ENCODE measurements at places on chromosomes 1 and 21.

DNA sequence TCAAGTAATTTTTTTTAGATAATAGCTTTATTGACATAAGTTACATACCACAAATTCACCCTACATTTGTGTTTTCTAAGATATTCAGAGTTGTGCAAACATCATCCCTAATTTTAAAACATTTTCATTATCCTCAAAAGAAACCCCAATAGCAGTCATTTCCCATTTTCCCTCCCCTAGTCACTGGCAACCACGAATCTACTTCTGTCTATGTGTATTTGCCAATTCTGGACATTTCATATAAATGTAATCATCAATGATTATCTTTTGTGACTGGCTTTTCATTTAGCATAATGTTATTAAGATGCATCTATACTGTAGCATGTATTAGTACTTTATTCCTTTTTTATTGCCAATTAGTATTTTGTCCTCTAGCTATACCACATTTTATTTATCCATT is 88.8 kb upstream of the SLFNL1 start:
- no peak for DNase-seq

DNA sequence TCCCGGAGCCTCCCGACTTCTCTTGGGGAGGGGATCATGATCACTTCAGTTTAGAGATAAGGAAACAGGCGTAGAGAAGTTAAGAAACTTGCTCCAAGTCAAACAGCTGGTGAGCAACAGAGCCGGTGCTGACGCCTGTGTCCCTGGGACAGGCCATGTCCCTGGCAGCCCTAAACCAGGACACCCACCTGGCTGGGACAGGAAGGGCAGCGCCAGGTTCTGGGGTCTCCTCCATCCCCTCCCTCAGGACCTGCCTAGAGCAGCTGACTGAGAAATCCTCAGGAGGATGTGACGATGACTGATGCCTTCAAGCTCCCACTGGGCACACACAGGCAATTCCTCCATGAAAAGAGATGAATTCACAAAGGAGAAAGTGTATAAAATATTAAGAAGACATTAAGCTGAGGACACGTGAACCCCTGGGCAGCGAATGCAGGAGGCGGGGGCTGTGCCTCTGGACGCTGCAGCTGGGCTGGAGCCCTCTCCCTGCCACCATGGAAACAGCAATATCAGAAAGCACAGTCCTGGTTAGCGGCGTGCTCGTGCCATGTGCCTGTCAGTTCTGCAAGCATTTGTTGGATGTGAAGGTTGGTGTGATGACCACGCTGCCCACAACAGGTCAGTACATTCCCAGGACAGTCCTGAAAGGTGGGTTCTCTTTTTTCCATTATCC is 40.1 kb upstream of the C1orf174 start:
- DNase-seq = no peak

- no peak for DNase-seq
These were observed 490 bp upstream of the CZIB start for GRCh38 chr1:53220962-53221286.

- DNase-seq = no peak
These were observed 21.5 kb upstream of the SPATC1L start for GRCh38 chr21:46205766-46206162.

DNA sequence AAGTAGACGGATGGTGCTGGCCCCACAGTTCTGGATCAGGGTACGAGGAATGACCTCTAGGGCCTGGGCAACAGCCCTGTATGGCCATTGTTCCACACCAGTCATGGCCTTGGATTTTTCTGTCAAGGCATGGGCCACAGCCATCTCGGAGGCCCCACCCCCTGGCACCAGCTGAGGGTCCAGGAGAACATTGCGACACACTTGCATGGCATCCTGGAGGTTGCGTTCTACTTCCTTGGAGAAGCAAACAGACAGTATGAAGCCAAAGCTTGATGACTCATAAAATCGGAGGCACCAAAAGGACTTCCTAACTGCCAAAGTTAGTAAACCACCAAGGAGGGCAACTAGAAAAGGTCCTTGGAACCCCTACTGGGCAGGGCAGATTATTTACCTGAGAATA is 11.9 kb upstream of the VHLL start:
- DNase-seq = no peak

- no peak for DNase-seq
These were observed 1119.5 kb upstream of the TMPRSS15 start for GRCh38 chr21:19523061-19523460.

GRCh38 chr1:233151861-233152260 is 143.7 kb downstream of the PCNX2 start:
- DNase-seq = peak; percentile 65

DNA sequence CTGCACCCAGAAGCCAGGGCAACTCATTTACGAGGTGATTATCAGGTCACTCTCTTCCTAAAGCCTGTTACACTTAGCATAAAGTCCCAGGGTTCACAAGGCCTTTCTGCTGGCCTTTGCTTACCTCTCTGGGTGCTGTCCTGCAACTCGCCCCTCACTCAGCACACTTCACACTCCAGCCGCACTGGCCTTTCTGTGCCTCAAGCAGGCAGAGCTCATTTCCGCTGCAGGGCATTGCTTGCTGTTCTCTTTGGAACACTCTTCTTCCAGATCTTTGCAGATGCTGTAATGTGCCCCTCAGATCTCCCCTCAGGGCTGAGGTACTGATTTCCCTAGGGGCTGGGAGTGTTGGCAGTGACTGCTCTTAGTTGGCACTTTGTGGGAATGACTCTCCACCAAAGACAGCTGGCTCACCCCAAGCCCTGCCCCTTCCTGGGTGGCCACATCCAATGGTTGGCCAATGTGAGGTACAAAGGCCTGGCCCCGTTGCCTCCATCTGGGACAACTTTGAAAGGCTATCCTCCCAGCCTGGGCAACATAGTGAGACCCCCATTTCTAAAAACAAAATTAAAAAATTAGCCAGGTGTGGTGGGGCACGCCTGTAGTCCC is 50.8 kb upstream of the SSBP3 start:
- DNase-seq = no peak

DNA sequence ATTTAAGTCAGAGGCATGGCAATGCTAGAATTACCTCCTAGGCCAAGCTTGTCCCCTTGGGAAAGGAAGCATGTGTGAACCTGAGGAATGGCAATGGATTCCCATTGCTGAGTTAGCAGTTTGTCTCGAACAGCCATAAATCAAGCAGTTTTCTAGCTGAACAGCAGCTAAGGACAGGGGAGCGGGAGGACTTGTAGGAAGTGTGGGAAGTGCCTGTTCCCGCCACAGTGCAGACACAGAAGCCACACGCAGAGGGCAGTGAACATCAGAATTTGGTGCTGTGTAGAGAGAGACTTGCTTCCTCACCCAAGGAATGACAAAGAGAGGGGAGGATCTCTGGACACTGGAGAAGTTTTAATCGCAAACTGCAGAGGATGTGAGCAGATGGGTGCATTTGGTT is 3.8 kb downstream of the PHGDH start:
- no peak for DNase-seq

GRCh38 chr1:44141531-44141930 is at the start of gene KLF18:
TSS of gene KLF18 (minus strand) at chr1:44141631. CDS start at chr1:44141631, 0 bp downstream.
- no peak for DNase-seq

Data from right forelimb (tissue), 1 donor.